AG08396 (cell line): ENCODE measurements at places on chromosomes 5 and 9.

- no peak for DNase-seq
These were observed 178.3 kb downstream of the DNAH5 start for GRCh38 chr5:13766236-13766635.

- DNase-seq = peak; percentile 60
These were observed 13.3 kb downstream of the ZNF474 start for GRCh38 chr5:122142480-122143164.

DNA sequence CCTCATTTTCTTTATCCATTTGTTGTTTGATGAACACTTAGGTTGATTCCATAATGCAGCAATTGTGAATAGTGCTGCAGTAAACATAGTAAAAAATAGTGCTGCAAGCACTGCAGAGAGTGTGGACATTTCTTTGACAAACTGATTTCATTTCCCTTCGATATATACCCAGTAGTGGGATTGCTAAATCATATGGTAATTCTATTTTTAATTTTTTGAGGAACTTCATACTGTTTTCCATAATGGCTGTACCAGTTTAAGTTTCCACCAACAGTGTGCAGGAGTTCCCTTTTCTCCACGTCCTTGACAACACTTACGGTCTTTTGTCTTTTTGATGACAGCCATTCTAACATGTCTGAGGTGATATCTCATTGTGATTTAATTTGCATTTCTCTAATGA is 138.2 kb upstream of the PLPPR1 start:
- no peak for DNase-seq

DNA sequence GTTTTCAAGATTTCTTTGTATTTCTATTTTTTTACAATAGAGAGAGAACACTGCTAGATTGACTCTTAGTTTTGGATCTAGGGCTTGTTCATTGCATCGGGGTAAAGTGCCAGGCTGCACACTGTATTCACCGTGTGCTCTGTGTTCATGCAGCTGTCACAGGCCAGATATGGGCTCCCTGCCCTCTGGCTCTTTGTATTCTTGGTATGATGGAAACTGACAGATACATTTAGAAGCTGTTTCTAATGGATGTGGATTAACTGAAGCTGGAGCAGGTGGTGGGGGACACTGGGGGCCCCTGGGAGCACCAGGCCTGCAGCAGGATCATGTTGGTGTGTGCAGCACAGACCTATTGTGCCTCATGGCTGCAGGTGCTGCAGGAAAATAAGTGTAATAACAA is 28.0 kb downstream of the SLC36A1 start:
- no peak for DNase-seq

DNA sequence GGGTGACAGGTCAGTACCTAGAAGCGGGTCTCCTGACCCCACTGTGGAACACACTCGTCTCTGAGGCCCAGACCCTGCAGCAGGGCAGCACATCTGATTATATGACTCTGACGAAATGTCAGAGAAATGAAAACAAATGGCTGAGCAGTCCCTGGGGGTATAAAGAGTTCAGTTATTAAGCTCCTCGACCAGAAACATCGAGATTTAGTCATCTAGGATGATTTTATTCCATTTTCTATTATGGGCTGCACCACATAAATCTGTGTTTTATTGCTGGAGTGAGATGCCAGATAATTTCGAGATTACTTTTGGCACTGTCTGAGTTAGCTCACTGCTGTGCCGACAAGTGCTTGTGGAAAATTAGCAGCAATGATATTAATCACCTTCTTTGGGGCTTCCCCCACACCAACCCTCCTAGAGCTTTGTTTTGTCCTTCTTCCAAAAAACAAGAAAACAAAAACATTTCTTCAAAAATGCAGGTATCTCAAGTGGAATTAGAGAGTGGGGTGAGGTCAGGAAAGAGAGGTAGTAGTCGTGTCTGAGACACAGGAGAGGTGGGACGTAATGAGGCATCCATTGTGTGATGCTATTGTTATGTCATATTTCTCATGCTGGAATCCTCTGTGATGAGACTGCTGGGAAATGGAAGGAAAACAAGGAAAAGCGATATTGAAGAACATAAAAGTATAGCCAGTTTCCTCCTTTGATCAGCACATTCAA is 495.5 kb downstream of the DMAC1 start:
- DNase-seq = no peak

- DNase-seq = no peak
These were observed 44.5 kb downstream of the INSYN2B start for GRCh38 chr5:169935762-169936161.

GRCh38 chr5:132530946-132531345 is 12.4 kb downstream of the IL5 start:
- DNase-seq = no peak

- peak; percentile 54 for DNase-seq
These were observed 6.1 kb downstream of the ZDHHC21 start for GRCh38 chr9:14687042-14687719.

- DNase-seq = no peak
These were observed 18.1 kb downstream of the ZBTB5 start for GRCh38 chr9:37447111-37447510.

GRCh38 chr5:122702524-122702875 is 72.4 kb upstream of the SNX2 start:
- no peak for DNase-seq

DNA sequence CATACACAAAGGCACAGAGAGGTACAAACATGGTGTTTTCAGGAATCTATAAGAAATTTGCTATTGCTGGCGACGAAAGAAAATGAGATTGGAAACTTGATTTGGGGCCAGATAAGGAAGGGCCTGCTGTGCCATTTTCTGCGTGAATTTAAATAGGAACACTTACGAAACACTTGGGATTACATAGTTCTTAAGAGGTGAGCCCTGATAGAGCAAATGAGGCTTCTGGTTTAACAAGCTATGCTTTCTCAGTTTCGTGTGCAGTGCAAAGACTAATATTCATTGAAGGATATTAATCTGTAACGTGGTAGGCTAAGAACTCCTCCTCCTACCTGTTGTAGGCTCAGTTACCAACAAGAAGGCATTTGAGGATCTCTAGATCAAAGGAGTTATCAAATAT is 93.1 kb downstream of the CDK5RAP2 start:
- no peak for DNase-seq

DNA sequence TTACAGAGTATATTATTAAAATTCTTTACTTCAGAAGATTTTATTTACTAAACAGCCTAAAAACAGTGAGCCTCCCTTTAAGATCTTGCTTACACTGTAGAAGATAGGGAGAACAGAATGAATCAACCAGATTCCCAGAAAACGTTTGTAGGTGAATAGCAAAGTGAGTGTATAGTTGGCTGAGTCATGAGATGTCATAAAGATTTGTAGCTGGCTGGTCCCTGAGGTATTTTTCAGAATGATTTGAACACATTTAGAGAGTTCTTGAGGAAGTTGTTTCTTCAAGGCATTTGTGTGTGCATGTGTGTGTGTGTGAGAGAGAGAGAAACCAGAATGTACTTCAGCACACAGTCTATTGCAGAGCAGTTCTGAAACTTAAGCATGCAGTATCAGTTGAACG is 159.4 kb upstream of the PRR16 start:
- DNase-seq = peak; percentile 6

GRCh38 chr5:94577466-94578245 is 40.7 kb downstream of the KIAA0825 start:
- no peak for DNase-seq

GRCh38 chr9:3863111-3863528 is 337.3 kb upstream of the RFX3 start:
- peak; percentile 62 for DNase-seq

DNA sequence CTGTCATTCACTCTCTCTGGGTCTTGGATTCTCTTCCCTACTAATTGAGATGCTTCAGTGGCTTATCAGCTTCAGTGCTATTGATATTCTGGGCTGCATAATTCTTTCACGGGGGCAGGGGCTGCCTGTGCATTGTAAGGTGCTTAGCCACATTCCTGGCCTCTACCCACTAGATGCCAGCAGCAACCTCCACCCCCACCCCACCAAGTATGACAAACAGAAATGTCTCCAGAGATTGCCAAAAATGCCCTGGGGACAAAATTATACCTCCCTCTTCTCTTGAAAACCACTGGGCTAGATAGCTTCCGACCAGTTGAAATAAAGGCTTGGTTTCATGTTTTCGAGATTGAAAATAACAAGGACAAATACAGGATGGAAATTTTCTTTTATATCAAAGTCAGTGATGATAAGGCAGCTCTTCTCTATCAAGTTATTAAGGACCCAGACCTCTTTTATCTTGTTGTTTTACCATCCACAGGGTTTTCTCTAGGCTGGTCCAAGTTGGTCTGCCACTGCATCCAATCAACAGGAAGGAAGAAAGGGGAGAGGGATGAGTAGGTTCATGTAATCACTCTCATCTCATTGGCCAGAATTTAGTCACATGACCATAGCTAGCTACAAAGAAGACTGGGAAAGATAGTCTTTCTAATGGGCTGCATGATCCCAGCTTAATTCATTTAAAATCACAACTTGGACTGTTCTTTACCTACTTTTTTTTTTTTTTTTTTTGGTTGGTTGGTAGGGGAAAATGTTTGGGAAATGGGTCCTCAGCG is 92.1 kb upstream of the RANBP3L start:
- no peak for DNase-seq

- DNase-seq = no peak
These were observed 20.0 kb downstream of the ANKRD33B start for GRCh38 chr5:10583663-10584572.

DNA sequence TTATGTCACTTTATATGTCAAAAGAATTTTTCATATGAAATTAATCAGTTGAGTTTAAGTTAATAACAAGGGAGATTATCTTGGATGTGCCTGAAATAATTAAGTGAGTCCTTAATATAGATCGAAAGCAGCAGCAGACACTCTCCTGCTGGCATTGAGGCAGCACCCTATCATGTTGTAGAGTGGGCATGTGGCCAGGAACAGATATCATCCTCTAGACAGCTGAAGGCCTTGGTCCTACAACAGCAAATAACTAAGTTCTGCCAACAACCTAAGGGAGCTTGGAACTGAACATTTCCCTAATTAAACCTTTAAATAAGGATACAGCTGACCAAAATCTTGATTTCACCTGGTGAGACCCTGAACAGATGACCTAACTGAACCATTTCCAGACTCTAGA is 25.8 kb upstream of the UGT3A1 start:
- no peak for DNase-seq

DNA sequence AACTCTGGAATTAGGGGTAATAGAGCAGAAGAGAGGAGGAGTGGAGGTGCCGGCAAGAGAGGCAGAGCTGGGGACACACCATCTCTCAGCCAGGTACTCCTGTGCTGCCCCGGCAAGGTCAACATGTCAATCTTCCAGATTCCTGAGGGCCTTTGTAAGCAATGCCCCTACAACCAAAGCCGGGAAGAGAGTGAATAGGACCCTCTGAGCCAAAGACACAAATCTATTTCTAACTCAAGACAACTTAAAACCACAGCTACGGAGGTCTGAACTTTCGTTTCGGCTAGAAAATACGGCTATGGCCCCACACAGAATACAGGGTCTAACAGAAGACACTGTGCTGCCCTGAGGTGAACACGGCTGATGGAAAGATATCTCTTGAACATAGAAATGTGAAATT is 66.6 kb downstream of the SERINC5 start:
- DNase-seq = no peak

GRCh38 chr5:68292316-68292715 is 76.8 kb downstream of the PIK3R1 start:
- DNase-seq = peak; percentile 28

- DNase-seq = no peak
These were observed 119.5 kb upstream of the PLCXD3 start for GRCh38 chr5:41629897-41630296.

GRCh38 chr5:21688655-21689054 is 1164.5 kb downstream of the CDH12 start:
- no peak for DNase-seq

DNA sequence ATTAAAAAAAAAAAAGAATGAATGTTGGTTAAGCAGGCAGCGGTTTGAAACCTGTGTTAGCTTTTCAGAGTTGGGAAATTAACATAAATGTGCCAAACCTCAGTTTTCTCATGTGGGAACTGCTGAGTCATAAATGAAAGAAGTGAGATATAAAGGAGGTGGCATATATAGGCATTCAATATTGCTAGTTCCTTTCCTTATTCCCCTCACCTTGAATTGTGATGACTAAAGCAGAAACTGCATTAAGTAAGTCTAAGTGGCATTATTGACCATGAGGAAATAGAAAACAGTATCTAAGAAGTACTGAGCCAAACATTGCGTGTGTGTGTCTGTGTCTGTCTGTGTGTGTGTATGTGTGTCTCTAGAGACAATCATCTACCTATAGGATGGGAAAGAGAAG is 691.2 kb downstream of the TLR4 start:
- DNase-seq = no peak

GRCh38 chr5:11126844-11127243 is 365.8 kb upstream of the DAP start:
- no peak for DNase-seq

DNA sequence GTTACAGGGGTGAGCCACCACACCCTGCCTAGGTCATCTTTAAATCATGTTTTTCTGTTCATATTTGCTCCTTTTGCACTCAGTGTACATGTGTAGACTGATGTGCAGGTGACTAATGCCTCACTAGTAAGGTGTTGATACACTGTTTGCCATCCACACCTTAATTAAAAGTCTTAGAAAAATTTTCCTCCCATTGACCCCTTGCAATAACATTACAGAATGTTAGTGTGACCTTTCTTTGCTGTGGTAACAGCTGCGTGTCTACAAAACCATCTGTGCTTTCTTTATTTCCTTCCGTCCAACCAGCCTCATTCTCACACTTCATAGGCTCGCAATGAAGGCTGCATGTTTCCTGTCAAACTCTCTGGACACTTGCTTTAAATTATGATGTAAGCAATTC is 6.6 kb upstream of the CEMIP2 start:
- DNase-seq = no peak

DNA sequence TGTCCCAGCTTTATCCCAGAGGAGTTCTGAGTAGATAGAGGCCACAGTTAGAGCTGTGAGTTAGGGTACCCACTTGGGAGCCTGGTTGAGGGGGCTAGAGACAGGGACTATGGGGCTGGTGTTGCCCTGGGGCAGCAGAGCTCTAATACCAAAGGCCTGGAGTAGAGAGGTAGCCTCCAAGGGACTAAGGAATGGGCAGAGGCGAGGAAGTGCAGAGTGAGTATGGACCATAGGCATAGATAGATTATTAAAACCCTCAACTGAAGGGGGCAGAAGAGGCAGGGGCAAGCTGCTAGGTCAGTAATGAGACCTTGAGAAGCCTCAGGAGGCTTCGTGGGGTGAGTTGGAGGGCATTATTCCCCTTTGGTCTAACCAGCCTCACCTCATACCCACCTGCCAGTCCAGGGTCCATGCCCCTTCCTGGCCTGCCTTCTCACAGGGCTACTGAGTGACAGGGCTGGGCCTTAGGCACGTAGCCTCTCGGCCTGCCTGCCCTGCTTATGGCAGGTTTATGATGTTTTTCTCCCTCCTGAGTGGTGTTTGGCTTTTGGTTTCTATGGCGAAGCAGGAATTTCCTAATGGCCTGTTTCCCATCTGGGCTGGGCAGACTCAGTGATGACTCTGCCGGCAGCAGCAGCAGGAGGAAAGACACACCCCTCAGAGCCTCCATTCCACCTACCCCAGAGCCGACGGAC is 8.0 kb downstream of the PDLIM4 start:
- DNase-seq = peak; percentile 94

GRCh38 chr9:38083858-38084555 is 15.0 kb upstream of the SHB start:
- no peak for DNase-seq

- no peak for DNase-seq
These were observed 40.2 kb upstream of the PTPN3 start for GRCh38 chr9:109538346-109538745.
